T-helper 17 cell (primary cell): ENCODE measurements at places on chromosomes 3 and 15. TPM values are rescaled to one million over a fixed set of nuclear protein-coding genes. Genes with fewer than 3 reads are reported as not detected.

DLL4 gene
- total RNA-seq: not detected

DNAH12 gene
- 0.07 TPM for total RNA-seq

MYEF2 gene
- 21.7 TPM for total RNA-seq

TRANK1 gene
- 89.7 TPM for total RNA-seq

NEIL1 gene
- 31.6 TPM for total RNA-seq

CELF6 gene
- 1.9 TPM for total RNA-seq

ROBO1 gene
- not detected for total RNA-seq

SOX2 gene
- not detected for total RNA-seq

SCAANT1 gene
- 1.7 TPM for total RNA-seq

GOLGA8T gene
- total RNA-seq: 0.26 TPM

GRCh38 chr3:173734895-173735294 is 337.4 kb downstream of the NLGN1 start:
- H3K27ac ChIP-seq: no peak overlapping the region
- no peaks in the 10 kb centered on the region for H3K36me3 ChIP-seq
- no peaks in the 10 kb centered on the region for H3K27me3 ChIP-seq
- no peak overlapping the region for H3K4me3 ChIP-seq
- no peak for DNase-seq
- H3K4me1 ChIP-seq: no peaks in the 10 kb centered on the region

GRCh38 chr3:39344746-39345344 is 15.3 kb downstream of the CCR8 start:
- H3K4me1 ChIP-seq: peaks cover 4% of the 10 kb centered on the region
- no peaks in the 10 kb centered on the region for H3K36me3 ChIP-seq
- peak overlapping the region; percentile 19 for H3K27ac ChIP-seq
- H3K27me3 ChIP-seq: no peaks in the 10 kb centered on the region

GRCh38 chr3:189714991-189715961 is 84.1 kb downstream of the TP63 start:
- DNase-seq: no peak
- H3K36me3 ChIP-seq: no peaks in the 10 kb centered on the region
- no peak overlapping the region for H3K4me3 ChIP-seq
- H3K4me1 ChIP-seq: peaks cover 13% of the 10 kb centered on the region
- peak overlapping the region; percentile 10 for H3K27ac ChIP-seq
- no peaks in the 10 kb centered on the region for H3K27me3 ChIP-seq

GRCh38 chr3:71243229-71243628 is 340.3 kb downstream of the FOXP1 start:
- H3K4me3 ChIP-seq: no peak overlapping the region
- DNase-seq: no peak
- H3K27ac ChIP-seq: no peak overlapping the region
- H3K4me1 ChIP-seq: peaks cover 25% of the 10 kb centered on the region

DNA sequence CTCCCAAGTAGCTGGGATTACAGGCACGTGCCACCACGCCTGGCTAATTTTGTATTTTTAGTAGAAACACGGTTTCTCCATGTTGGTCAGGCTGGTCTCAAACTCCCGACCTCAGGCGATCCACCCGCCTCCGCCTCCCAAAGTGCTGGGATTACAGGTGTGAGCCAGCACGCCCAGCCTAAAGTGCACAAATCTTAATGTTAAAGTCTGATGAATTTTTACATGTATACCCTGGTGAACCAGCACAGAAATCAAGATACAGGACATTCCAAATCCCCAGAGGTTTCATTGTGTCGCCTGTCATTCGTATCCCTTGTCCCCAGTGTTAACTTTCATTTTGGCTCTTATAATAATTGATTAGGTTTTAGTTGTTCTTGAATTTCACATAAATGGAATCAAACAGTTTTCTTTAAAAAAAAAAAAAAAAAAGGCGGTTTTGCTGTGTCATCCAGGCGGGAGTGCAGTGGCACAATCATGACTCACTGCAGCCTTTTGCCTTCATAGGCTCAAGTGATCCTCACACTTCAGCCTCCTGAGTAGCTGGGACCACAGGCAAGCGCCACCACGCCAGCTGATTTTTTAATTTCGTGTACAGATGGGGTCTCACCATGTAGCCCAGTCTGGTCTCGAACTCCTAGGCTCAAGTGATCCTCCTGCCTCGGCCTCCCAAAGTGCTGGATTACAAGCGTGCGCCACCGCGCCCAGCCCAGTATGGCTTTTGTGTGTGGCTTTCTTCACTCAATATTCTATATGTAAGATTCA is 1.5 kb upstream of the TM4SF19 start:
- H3K27me3 ChIP-seq: no peaks in the 10 kb centered on the region
- H3K4me1 ChIP-seq: no peaks in the 10 kb centered on the region
- no peak for DNase-seq
- no peak overlapping the region for H3K27ac ChIP-seq
- H3K36me3 ChIP-seq: no peaks in the 10 kb centered on the region
- H3K4me3 ChIP-seq: no peak overlapping the region

DNA sequence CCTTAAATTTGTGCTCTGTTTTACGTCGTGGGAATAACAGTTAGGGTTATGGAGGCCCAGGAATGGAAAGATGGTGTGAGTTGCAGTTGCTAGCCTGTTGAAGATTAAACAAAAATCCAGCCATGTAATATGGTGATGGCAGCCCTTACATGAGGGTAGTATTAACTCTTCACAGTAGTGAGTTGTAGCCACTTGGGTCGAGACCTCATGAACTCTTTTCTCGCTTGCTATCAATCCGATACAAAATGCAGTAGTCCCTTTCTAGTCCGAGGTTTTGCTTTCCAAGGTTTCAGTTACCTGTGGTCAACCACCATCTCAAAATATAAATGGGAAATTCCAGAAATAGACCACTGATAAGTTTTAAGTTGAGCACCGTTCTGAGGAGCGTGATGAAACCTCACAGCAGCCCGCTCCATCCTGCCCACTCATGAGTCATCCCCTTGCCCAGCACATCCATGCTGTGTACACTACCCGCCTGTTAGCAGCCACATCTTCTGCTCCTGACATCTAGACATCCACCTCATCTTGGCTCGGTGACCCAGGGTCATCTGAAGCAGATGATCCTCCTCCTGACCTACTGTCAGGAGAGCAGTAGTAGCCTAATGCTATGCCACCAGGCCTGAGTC is 177.9 kb downstream of the CDIN1 start:
- H3K4me3 ChIP-seq: no peak overlapping the region
- peaks cover 2% of the 10 kb centered on the region for H3K36me3 ChIP-seq
- no peaks in the 10 kb centered on the region for H3K27me3 ChIP-seq
- DNase-seq: no peak
- no peak overlapping the region for H3K27ac ChIP-seq
- H3K4me1 ChIP-seq: no peaks in the 10 kb centered on the region

DNA sequence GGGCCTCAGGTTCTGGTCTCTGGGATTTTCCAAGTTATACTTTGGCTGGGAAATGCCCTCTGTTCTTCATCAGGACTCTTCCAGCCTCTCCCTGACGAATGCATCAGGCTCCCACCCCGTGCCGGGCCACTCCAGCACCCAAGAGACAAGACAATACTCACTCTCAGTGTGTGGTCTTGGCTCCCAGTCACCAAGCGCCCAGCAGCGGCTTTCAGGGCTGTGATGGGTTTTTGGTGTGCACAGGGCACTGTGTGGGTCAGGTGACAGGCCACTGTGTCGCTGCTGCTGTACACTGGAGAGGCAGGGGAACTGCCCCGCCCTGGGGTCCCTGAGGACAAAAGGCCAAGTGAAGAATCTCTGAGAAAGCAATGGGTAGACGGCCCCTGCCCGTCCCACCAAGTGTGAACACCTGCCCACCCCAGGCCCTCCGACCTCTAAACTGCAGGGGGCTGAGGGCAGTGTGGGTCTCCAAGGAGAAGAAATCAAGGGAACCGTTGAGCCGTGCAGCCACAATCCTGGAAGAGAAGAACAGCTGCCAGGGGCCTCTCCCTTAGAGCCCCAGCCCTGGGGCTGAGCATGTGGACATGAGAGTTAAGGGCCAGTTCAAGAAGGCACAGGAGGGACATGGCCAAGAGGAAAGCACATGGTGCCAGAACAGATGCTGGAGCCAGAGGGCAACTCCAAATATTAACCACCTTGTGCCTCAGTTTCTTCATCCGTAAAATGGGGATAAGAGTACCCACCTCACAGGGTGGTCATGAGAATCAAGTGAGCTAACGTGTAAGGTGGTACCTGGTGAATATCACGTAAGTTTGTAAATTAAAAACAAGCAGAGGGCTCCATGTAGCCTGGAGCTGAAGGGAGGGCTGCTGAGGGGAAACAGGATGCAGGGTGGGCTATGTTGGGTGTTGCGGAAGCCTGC is 34.1 kb downstream of the PTPN23 start:
- no peaks in the 10 kb centered on the region for H3K27me3 ChIP-seq
- H3K36me3 ChIP-seq: peaks cover 6% of the 10 kb centered on the region
- peak overlapping the region; percentile 86 for H3K27ac ChIP-seq
- H3K4me1 ChIP-seq: peaks cover 10% of the 10 kb centered on the region
- no peak overlapping the region for H3K4me3 ChIP-seq
- DNase-seq: no peak

- no peak for DNase-seq
- no peaks in the 10 kb centered on the region for H3K36me3 ChIP-seq
- H3K27ac ChIP-seq: no peak overlapping the region
- H3K27me3 ChIP-seq: peaks cover 17% of the 10 kb centered on the region
- H3K4me3 ChIP-seq: no peak overlapping the region
Observed at GRCh38 chr3:104629038-104629437, 737.7 kb upstream of the ALCAM start.

DNA sequence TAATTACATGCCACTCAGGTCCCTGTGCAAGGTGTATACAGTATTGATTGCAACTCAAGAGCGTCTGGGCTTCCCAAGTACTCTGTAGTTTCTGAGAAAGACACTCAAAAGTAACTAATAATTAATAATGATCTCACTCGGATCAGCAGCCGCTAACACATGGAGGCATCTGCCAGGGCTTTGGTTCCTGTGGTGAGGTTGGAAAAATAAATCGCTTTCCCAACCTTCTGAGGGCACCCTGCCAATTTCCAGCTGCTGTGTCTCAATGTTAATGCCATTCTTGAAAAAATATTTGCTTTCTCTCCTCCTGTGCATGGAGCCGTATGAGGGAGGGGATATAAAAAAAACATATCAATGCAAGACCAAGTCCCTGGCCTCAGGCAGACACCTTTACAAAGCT is 116.5 kb upstream of the SLC2A2 start:
- no peak overlapping the region for H3K4me3 ChIP-seq
- DNase-seq: no peak
- peaks cover 22% of the 10 kb centered on the region for H3K36me3 ChIP-seq
- peaks cover 10% of the 10 kb centered on the region for H3K4me1 ChIP-seq

- peaks cover 6% of the 10 kb centered on the region for H3K4me1 ChIP-seq
- no peak overlapping the region for H3K4me3 ChIP-seq
- no peaks in the 10 kb centered on the region for H3K36me3 ChIP-seq
- peaks cover 14% of the 10 kb centered on the region for H3K27me3 ChIP-seq
Observed at GRCh38 chr15:66942649-66943390, 122.6 kb upstream of the SMAD3 start.

DNA sequence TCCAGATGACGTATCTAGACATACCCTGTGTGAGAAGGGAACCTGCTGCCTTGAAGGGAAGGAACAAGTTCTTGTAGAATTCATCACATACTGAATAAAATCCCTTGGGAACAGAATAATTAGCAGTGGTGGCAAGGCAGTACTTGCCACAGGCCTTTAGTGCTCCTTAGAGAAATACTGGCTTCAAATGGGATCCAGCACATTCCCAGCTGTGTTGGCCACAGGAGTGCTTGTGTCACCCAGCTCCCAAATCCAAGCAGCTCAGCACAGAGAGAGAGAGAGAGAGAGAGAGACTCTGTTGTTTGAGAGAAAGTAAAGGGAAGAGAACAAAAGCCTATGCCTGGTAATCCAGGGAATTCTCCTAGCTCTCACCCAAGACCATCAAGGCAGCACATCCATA is 969.0 kb upstream of the ALCAM start:
- H3K4me3 ChIP-seq: no peak overlapping the region
- no peaks in the 10 kb centered on the region for H3K4me1 ChIP-seq
- no peaks in the 10 kb centered on the region for H3K36me3 ChIP-seq
- H3K27ac ChIP-seq: no peak overlapping the region
- no peaks in the 10 kb centered on the region for H3K27me3 ChIP-seq

GRCh38 chr3:188178293-188178936 is 24.5 kb downstream of the LPP start:
- H3K36me3 ChIP-seq: peaks cover 15% of the 10 kb centered on the region
- no peak for DNase-seq
- H3K27ac ChIP-seq: peak overlapping the region; percentile 56

GRCh38 chr15:64148168-64148567 is 3.4 kb upstream of the SNX22 start:
- H3K27me3 ChIP-seq: peaks cover 12% of the 10 kb centered on the region
- no peak overlapping the region for H3K27ac ChIP-seq
- no peaks in the 10 kb centered on the region for H3K36me3 ChIP-seq
- peaks cover 19% of the 10 kb centered on the region for H3K4me1 ChIP-seq

GRCh38 chr3:64892671-64893309 is 205.0 kb upstream of the ADAMTS9 start:
- DNase-seq: no peak
- no peaks in the 10 kb centered on the region for H3K4me1 ChIP-seq
- no peak overlapping the region for H3K4me3 ChIP-seq
- no peaks in the 10 kb centered on the region for H3K27me3 ChIP-seq
- H3K27ac ChIP-seq: no peak overlapping the region

GRCh38 chr3:168988853-168989252 is 674.7 kb downstream of the MECOM start:
- no peak overlapping the region for H3K27ac ChIP-seq
- no peaks in the 10 kb centered on the region for H3K36me3 ChIP-seq
- DNase-seq: no peak
- H3K4me3 ChIP-seq: no peak overlapping the region
- H3K27me3 ChIP-seq: no peaks in the 10 kb centered on the region

GRCh38 chr3:10708216-10708893 is 107.7 kb upstream of the SLC6A11 start:
- H3K27me3 ChIP-seq: peaks cover 78% of the 10 kb centered on the region
- peaks cover 20% of the 10 kb centered on the region for H3K4me1 ChIP-seq
- peaks cover 6% of the 10 kb centered on the region for H3K36me3 ChIP-seq
- no peak overlapping the region for H3K27ac ChIP-seq
- no peak for DNase-seq

- H3K4me3 ChIP-seq: no peak overlapping the region
- DNase-seq: no peak
- no peaks in the 10 kb centered on the region for H3K4me1 ChIP-seq
- H3K27ac ChIP-seq: no peak overlapping the region
- no peaks in the 10 kb centered on the region for H3K36me3 ChIP-seq
- no peaks in the 10 kb centered on the region for H3K27me3 ChIP-seq
Observed at GRCh38 chr3:6585360-6585759, 275.6 kb upstream of the GRM7 start.

DNA sequence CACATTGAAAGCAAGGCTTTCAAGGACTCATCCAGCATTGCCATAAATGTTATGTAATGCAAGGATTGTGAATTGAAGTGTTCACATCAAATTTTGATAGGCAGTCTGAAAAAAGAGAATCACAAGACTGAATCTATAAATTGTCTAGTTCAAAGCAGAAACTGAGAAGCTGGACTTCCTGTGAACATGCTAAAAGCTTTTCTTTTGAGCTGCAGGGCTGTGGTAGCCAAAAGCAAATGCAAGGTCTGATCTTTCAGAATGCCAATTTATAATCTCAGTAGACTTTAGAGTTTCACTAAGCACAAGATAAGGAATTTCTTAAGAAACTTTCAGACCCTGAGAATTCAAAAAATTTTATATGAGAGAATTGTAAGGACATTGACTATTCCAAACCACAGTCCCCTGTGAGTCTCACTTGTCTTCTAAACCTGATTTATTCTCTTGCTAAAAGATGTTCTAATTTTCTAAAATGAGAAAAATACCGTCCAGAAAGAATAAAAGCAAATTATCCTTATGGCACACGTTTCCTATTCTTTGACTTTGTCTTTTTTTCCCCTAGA is 1700.3 kb downstream of the OTOL1 start:
- H3K27ac ChIP-seq: no peak overlapping the region
- no peak for DNase-seq
- no peak overlapping the region for H3K4me3 ChIP-seq
- no peaks in the 10 kb centered on the region for H3K36me3 ChIP-seq
- no peaks in the 10 kb centered on the region for H3K4me1 ChIP-seq
